ENCODE measurements at places on chromosomes 12 and 14.
A peak's percentile ranks its signal among the peaks of the same experiment; 100 is the strongest.

- no peak for DNase-seq
Observed at GRCh38 chr12:34396861-34397590, 374.7 kb downstream of the ALG10 start.

DNA sequence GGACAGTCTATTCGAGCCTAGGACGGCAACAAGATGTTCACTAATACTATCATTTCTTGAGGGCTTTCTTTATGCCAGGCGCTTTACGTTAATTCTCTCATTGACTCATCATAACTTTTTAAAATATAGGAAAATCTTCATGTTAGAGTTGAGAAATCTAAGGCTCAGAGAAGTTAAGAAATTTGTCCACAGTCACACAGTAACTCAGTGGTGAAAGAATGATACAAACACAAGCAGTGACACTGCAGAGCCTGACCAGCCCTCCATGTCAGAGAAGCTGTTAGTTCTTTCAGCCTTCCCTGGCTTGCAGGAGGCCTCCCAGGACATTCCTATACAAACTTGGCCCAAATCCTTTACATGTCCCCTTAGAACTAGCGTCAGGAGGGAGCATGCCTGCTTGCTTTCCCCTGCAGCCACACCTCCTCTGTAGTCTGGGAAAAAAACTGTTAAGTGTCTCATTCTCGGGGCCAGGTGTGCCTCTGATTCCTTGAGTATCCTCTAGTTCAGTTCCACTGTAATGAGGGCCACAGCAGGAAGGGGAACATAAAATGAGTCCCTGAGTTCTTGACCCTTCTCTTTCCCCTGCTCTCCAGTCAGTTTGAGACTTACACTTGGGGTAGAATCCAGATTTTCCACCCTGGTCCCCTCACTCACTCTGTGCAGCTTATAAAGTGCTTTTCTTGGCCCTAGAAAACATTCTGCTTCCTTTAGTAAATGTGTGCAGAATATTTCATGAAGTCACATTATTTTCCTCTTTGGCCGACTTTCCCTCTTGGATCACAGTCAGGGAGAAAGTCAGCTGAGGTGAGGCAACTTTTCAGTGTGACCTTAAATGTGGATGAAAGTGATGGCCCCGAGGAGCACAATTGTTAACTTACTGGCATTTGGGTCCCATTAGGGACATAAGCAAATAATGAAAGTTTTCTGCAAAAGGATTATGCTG is 152.2 kb upstream of the HIF1A start:
- DNase-seq = no peak

- no peak for DNase-seq
Observed at GRCh38 chr14:68236582-68237458, 417.2 kb downstream of the RAD51B start.

- no peak for DNase-seq
Observed at GRCh38 chr12:69935651-69936100, 110.6 kb downstream of the MYRFL start.

DNA sequence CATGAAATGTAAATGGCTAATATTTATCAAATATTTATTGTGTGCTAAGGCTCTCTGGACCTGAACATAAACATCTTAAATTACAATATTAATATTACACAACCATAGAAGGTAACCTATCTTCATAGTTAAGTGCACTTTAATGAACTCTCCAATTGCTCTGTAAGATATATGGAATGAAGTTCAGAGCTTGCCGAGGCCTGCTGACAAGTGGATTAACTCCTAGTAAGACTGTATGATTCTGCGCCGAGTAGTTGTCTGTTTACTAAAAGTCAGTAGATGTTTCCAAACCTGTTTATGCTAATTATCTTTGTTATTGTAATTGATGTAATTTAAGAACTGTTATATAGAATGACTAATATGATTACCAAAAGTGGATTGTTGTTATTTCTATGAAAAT is 77.2 kb downstream of the PTPRR start:
- no peak for DNase-seq

DNA sequence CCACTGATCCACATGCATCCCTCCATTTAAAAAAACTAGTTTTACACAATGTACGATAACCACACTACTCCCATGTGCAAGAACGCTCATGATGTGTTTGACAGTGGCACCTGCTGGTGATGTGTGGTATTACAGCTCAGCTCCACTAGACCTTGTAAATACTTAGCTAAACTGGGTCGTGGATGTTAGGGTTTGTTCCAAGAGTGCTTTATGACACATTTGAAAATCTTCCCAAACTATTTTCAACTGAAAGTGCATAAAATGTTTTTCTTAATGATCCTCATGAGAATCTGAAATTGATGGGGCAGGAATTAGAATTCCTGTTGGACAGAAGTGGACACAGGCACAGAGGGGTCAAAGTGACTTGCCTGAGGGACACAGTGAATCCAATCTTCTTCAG is 99.2 kb downstream of the SCARB1 start:
- no peak for DNase-seq

GRCh38 chr12:72872996-72873395 is 600.8 kb downstream of the TRHDE start:
- DNase-seq = no peak

DNA sequence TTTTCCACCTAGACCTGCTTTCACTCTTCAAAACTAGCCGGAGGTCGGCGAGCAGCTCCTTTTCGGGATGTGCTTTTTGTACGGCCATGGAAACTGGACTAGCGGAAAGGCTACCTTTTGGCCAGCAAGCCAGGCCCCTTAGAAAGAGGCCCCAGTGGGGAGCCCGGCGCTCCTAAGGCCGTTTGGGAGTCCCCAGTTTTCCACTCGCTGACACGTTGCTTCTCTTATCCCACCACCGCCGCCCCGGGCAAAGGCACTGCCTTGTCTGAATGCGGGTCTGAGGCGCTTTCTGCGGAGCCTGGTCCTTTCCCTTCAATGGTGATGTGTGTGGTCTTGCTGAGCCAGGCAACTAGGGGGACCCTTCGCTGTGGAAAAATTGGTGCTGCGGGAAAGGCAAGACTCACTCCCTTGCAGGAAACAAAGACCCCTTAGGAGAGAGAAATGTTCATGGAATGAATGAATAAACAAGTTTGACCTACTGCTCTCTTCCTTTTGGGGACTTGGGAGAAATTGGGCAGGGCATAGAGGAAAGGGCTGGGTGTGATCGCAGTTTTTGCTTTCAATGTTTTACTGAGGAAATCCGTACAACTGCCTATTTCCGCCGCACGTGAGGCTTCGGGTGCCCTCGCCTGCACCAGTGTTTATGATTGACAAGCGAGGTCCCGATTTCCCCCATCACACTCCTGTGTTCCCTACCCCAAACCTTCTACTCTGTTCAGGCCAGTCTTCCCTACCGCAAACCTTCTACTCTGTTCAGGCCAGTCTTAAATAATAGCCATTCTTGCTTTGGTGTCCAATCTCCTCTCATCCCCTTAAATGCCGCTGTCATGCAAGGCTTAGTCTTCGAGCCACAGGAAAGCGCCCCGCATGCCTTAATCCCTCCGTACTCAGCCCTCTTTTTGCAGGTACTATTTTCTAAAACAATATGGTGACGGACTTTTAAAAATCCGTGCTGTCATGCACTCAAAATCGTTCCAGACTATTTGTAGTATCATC is 1.0 kb upstream of the SLC38A2 start:
- no peak for DNase-seq

DNA sequence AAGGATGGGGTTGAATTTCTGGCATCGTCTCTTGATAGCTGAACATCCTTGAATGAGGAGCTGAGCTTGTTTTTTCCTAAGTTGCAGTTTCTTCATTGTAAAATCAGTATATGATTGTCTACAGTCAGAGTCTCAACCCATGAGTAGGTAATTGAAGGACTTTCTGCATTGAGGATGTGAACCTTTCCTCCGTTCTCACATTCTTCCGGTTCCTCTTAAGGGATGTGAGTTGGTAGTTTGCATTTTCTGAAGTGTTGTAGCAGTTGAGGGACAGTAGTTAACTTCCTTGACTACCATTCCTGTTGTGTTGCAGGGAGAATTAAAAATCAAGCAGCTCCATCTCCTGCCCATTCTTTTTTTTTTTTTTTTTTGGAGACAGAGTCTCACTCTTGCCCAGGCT is 19.1 kb downstream of the TPCN1 start:
- DNase-seq = no peak

GRCh38 chr12:65961190-65962035 is 137.1 kb downstream of the HMGA2 start:
- DNase-seq = no peak

GRCh38 chr12:11543457-11544158 is 105.9 kb upstream of the ETV6 start:
- no peak for DNase-seq

DNA sequence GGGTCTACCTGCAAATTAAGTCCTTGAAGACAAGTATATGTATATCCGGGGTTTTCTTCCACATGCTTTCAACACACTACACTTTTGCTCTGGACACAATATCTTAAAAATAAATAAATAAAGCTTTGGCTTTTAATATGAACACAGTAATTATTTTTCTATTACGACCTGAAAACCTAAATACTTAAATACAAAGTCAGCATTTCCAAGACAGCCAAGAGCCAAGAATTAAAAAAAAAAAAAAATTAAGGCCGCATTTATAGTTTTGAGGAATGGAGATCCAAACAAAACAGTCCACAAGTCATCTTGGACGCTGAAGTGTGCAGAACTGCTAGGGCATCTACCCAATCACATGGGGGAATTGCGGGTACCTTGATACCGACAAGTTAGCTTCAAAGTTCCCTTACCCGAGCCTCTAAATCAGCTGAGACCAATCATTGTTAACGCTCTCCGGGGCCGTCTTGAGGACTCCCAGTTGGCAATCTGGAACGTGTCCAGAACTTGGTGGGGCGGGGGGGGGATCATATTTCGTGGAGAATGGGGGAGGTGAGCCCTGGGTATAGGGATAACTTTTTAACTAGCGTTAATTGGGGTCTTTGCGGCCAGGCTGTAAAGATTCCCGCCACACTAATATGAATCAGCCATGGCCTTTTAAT is 731 bp upstream of the PCNX4 start:
- DNase-seq = peak; percentile 78

- no peak for DNase-seq
Observed at GRCh38 chr12:118821386-118821925, 159.9 kb upstream of the SRRM4 start.

DNA sequence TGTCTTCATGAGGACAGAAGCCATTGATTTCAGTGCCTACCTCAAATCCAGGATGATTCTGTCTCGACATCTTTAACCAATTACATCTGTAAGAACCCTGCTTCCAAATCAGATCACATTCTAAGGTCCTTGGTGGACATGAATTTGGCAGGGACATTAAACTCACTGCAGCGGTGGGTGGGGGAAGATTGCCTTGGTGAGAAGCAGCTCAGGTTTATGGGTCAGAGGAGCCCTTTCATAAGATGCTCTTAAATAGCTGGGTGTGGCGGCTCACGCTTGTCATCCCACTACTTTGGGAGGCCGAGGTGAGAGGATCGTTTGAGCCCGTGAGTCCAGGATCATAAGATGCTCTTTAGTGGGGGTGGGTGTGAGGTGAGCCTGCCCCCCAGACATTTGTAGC is 42.9 kb downstream of the ELK3 start:
- no peak for DNase-seq

GRCh38 chr14:22560662-22561365 is 28.2 kb downstream of the DAD1 start:
- no peak for DNase-seq

DNA sequence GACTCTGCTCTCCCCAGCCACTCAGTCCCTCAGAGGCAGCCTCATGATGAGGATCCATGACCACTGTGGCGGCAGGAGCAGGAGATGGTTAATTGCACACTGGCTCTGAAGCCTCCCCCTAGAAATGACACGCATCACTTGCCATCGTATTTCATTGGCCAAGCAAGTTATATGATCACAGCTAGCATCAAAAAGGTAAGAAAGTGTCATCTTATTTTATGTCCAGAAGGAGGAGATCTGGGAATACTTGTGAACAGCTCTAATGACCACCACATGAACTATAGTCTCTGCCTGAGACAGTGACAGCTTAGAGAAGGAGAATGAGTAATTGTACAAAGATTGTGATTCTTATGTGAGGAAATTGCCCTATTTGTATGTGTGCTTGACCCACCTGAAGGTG is 363.4 kb downstream of the NUAK1 start:
- DNase-seq = no peak

GRCh38 chr14:40463886-40464285 is 1031.7 kb upstream of the FBXO33 start:
- DNase-seq = no peak

- DNase-seq = no peak
Observed at GRCh38 chr14:64159588-64159987, 134.6 kb downstream of the ESR2 start.

- peak; percentile 21 for DNase-seq
Observed at GRCh38 chr12:107990325-107990724, 138.8 kb upstream of the WSCD2 start.

- DNase-seq = no peak
Observed at GRCh38 chr14:87837296-87837695, 155.7 kb downstream of the GALC start.

DNA sequence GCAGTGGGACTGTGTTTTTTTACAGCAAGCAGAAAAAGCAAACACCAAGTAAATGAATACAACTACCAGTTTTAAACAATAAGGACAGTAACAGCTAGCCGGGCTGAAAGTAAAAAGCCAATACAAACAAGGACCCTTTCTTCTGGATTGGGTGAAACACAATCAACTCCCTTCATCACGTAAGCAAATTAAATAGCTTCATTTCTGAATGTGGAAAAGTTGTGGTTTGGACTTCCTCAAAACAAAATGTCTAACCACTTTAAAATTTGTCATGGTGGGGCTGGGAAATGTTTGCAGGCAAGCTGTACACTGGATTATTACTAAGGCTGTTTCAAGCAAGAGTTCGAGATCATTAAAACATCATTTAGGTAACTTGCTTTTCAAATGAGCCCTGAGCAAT is 47.4 kb downstream of the TCHP start:
- DNase-seq = no peak

DNA sequence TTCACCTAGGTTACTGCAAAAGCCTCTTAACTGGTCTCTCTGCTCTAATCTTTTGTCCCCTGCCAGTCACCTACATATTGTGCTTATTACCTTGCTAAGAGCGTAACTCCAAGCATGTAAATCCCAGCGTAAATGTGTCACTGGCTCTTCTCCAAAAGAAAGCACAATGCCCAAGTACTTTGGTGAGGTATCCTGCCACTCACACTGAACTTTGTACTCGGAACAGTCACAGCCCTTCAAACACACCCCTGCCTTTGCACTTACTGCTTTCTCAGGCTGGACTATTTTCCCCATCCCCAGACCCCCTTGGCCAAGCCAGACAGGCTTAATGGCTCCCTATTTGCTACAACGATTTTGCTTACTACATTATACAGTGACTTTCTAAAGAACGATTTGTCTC is 31.7 kb downstream of the GALNT4 start:
- DNase-seq = no peak

GRCh38 chr14:33952541-33952940 is 1.7 kb upstream of the EGLN3 start:
- DNase-seq = no peak

DNA sequence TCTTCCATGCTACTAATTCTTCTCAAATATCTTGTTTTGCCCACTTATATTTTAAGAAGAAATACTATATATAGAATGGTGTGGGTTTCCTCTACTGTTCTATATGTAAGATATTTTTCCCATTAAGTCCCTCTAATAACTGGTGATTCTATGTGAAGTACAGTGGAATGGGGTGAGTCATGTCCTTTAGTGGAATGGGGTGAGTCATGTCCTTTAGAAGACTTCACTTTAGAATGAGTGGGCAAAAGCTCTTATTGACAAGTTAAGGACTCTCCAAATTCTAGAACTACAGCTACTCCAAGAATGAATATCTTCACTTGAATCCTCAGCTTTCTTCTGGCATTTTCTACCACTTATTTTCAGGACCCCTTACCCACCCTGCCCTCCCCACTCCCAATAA is 349.9 kb downstream of the ETNK1 start:
- DNase-seq = no peak

Data from NCI-H1105 (cell line).